ENCODE measurements at places on chromosomes 3 and 15.

DNA sequence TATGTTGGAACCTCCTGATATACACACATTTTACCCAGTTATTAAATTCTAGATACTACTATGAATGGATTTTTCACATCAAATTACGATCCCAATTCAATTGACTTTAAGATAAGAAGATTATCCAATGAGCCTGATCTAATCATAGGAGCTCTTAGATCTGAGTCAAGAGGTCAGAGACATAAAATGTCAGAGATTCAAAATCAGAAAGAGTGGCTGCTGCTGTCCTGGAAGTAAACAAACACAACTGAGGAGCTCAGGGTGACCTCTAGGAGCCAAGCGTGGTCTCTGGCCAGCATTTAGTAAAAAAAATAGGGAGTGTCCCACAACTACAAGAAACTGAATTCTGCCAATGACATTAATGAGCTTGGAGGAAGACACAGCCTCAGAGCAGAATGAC lies 557.1 kb upstream of the CBLB start:
- DNase-seq, result no peak

DNA sequence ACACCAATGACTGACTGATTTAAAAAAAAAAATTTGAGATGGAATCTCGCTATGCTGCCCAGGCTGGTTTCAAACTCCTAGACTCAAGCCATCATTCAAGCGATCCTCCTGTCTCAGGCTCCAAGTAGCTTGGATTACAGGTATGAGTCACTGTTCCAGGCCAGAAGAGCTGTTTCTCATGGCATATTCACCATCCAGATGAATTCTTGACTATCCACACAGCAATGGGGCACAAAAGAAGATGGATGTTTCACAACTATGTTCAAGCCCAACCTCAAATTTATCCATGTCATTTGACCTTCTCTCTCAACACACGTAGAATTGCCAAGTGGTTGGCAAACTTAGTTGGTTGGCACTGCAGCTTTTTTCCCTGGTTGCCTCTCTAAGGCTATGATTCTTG lies 40.6 kb downstream of the PRICKLE2 start:
- DNase-seq, result no peak

DNA sequence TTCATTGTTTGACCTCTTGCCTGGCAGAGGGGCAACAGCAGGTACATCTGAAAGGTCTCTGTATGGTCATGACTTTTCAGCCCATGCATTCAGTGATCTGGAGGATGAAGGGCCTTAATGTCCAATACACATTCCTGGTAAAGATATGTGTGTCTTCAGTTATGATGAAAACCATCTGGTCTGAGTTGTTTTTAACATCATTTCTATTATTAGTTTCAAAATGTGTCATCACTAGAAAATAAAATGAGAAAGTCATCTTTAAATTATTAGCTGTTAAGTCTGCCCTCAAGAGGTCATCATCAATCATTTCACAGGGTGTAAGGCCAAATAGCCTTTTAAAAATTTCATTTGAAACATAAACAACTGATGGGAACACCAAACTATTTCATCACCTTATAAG lies 92.1 kb upstream of the PLSCR4 start:
- DNase-seq, result no peak

GRCh38 chr3:74347563-74348268 lies 266.7 kb downstream of the CNTN3 start:
- DNase-seq, result no peak

DNA sequence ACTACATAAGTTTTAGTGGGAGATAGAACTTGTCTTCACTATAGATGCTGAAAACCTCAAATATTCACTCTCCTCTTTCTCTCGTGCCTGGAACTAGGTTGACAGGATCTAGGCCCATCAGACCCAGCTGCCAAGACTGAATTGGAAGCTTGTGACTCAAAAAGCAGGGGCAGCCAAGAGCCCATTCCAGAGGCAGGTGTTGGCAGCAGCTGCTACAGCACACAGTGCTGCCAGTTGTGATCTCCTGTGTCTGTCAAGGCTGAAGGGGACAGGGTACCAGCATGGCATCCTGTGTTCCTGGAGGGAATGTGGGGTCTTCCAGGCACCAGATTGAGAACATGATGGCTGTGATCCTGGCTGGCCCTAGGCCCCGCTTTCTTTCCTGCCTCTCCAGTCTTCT lies 92.5 kb upstream of the MB21D2 start:
- DNase-seq, result no peak

GRCh38 chr3:81218023-81218422 lies 543.4 kb downstream of the GBE1 start:
- DNase-seq, result no peak

- DNase-seq, result peak; percentile 76
Measured at GRCh38 chr15:90161950-90162361, 39.2 kb upstream of the SEMA4B start.

DNA sequence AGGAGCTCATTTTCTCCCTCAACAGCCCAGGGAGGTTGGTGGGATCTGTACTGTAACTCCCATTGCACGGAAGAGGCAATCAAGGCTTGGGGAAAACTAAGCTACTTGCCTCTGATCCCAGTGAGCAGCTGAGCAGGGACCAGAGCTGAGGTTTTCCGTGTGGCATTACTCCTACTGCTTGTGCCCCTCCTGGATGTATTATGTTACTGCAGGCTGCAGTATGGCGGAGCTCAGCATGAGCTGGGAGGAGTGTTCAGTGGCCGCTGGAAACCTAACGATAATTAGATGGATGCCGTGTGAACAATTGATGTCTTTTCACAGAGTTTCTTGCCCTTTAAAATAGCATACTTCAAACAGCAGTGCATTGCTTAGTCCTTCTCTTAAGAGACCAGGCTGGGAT lies 2.0 kb upstream of the TPRG1 start:
- no peak for DNase-seq

DNA sequence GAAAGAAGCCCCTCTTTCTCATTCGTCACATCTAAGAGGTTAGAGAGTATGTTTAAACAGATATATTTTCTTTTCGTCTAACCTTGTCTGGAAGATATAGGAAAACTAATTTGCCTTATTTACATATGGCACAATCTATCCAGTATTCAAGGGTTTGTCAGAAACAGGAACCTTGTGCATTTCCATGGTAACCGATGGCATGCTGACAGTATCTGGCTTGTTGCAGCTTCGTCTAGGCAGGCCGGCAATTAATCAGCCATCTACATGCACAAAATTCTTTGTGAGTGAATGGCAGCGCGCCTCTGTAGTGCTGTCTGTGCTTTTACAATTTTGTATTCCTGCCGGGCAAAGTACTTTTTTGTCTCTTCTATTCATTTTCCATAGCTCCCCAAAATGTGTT lies 294.0 kb upstream of the SOX2 start:
- no peak for DNase-seq

DNA sequence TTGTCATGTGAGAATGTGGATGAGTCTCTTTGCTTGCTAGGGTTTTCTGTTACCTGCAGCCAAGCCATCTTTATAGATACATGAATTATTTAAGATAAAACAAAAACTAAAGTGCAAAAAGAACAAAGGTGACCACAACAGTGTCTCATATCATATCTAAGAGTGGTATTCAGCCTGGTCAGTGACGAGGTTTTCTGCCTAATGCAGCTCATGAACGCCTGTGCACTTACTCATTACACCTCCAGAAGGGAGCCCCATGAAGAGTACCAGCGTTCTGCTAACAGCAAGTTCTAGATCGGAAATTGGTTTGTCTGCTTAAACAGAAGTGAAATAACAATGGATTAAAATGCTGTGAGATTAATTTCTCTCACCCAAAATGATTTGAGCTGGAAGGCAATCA lies 19.2 kb downstream of the PXYLP1 start:
- no peak for DNase-seq

DNA sequence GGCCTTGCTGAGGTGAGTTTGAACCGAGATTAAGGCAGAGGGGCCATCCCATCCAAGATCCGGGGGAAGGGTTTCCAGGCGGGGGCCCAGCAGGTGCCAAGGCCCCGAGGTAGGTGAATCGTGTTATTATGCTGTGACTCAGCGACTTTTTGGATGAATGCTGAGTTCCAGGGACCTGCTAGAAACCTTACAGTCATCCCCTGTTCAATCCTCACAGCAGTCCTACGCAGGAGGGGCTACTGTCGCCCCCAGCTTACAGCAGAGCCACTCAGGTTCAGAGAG lies 40.9 kb downstream of the DNAJB8 start:
- DNase-seq, result no peak

DNA sequence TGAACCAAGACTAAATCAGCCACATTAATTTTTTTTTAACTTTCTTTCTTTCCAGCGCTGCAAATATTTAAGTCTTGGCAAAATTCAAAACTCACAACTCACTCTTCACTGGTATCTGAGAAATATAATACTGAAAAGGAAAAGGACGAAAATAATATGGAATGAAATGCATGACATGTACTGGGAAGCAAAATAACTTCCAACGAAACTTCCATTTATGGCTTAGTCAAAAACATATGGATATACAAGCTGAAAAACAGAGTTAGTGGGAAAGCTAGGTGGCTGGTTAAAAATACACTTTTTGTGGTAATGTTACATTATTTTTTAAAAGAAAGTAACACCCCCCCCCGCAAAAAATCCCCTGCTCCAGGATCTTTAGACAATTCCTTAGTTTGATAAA lies 86.1 kb downstream of the TM4SF4 start:
- no peak for DNase-seq

GRCh38 chr3:25503898-25504301 lies 75.8 kb downstream of the RARB start:
- DNase-seq, result no peak

DNA sequence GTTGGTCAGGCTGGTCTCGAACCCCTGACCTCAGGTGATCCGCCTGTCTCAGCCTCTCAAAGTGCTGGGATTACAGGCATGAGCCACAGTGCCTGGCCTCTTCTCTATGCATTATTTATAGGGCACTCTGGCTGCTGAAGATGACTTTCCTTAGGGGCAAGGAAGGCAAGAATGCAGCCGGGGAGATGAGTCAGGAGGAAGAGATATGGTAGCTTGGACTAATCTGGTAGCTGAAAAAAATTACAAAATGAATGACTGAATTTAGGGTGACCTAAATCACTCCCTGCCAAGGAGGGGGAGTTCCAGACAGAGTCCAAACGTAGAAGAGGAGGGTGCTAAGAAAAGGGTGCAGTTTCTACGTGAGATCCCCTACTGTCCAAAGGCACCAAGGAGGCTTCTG lies 14.2 kb downstream of the RHCG start:
- no peak for DNase-seq

GRCh38 chr3:32685543-32686185 lies 676 bp downstream of the CNOT10 start:
- no peak for DNase-seq

DNA sequence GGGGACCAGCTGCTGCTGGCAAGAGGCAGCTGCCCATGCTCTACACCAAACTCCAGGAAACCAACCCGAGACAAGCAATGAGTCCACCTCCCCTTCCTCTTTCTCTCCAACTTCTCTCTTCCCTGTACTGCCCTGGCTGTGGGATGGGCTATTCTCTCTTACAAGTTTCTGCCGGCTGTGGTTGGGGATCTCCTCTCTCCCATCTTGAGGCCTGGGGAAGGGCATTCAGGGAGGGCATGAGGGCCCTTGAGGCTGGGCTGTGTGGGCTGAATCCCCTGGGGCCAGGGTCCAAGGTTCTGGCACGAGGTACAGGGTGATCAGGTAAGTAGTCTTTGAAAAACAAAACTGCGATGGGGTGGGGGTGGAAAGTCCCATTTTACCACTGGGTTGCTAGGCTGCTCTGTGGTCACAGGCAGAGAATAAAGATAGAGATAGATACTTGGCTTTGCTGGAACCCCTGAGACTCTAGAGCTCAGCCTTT lies 32.3 kb upstream of the CTSH start:
- DNase-seq, result peak; percentile 64

- DNase-seq, result no peak
Measured at GRCh38 chr3:66618066-66618465, 117.2 kb upstream of the LRIG1 start.

GRCh38 chr3:43963208-43963607 lies 272.5 kb downstream of the ABHD5 start:
- DNase-seq, result no peak

DNA sequence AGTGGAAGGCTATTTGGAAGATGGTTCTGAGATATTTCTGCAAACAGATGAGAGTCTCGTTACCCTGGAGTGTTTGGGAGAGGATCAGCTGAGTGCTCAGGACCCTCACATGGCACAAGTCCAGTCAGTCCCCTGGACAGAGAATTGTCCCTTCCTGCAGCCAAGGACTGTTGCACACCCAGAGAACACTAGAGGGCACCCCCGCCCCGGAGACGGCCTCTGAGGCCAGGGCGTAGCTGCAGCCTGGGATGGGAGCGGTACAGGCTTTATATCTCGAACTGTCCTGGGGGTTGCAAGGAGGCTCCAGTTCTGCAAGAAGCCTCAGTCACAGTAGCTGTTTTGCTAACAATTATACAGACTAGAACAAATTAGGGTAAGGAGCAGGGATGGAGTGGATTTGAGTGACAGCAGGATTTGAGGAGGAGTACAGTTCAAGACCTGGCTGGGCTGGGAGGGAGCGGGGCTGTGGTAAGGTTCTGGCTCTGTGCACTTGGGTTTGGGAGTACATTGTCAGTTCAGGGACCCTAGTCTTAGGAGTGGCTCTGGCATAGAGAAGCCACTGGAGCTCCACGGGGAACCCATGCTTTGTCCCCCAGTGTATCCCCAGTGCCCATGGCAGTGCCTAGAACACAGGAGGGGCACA lies 67.6 kb upstream of the HACD2 start:
- DNase-seq, result peak; percentile 42

DNA sequence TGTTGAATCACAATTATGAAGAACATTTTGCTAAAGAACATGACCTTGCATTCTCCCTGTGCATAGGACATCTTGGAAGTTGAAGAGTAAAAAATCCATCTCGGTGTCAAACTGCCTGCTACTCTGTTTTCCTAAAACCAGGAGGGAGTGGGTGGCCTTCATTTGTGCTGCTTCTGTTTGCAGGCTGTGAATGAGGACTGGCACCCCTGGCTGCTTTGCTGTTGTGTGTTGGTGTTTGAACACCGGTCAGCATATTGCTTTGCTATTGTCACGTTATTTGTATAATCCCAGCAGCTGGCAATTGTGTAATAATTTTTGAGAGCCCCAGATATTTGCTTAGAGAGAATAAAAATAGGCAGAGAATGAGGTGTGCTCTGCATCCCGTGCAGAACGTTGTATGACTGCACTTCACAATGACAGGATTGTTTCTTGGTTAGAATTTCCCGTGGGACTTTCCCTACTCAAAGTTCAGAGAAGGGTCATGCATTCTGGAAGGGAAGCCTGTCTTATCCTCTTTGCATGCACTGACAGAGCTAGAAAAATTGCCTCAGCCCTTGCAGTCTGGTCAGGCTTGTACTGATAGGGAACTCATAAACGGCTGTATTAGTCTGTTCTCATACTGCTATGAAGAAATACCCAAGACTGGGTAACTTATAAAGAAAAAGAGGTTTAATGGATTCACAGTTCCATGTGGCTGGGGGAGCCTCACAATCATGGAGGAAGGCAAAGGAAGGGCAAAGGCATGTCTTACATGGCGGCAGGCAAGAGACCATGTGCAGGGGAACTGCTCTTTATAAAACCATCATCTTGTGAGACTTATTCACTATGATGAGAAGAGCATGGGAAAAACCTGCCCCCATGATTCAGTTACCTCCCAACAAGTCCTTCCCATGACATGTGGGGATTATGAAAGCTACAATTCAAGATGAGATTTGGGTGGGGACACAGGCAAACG lies 16.3 kb downstream of the SV2B start:
- peak; percentile 18 for DNase-seq
